ENCODE measurements at places on chromosomes 3 and 15. TPM values are rescaled to one million over a fixed set of nuclear protein-coding genes. Genes with fewer than 3 reads are reported as not detected.

The USP19 gene
- 26.2 TPM for total RNA-seq

The LINGO1 gene
- total RNA-seq, result not detected

The TBC1D2B gene
- 27.3 TPM for total RNA-seq

The WNT5A gene
- 0.27 TPM for total RNA-seq

The NEK10 gene
- 20.6 TPM for total RNA-seq

The HESX1 gene
- total RNA-seq, result 0.40 TPM

The MST1R gene
- total RNA-seq, result 2.2 TPM

The NR1I2 gene
- total RNA-seq, result not detected

The RNU5B-1 gene
- not detected for total RNA-seq

The GP9 gene
- total RNA-seq, result not detected

All from thoracic aorta endothelial cell (primary cell).